ENCODE measurements at places on chromosomes 5 and 9.

DNA sequence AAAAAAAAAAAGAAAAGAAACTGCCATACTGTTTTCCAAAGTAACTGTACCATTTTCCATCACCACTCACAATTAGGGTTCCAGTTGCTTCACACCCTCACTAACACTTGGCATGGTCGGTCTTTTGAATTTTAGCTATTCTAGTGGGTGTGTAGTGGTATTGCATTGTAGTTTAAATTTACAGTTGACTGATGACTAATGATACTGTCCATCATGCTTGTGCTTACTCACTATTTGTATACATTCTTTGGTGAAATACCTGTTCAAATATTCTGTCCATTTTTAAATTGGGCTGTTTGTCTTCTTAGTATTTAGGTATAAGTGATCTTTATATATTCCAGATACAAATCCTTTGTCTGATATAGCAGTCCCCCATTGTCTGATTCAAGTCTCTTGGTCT, 36.2 kb upstream of the ZNF169 start:
- DNase-seq, result peak; percentile 20

DNA sequence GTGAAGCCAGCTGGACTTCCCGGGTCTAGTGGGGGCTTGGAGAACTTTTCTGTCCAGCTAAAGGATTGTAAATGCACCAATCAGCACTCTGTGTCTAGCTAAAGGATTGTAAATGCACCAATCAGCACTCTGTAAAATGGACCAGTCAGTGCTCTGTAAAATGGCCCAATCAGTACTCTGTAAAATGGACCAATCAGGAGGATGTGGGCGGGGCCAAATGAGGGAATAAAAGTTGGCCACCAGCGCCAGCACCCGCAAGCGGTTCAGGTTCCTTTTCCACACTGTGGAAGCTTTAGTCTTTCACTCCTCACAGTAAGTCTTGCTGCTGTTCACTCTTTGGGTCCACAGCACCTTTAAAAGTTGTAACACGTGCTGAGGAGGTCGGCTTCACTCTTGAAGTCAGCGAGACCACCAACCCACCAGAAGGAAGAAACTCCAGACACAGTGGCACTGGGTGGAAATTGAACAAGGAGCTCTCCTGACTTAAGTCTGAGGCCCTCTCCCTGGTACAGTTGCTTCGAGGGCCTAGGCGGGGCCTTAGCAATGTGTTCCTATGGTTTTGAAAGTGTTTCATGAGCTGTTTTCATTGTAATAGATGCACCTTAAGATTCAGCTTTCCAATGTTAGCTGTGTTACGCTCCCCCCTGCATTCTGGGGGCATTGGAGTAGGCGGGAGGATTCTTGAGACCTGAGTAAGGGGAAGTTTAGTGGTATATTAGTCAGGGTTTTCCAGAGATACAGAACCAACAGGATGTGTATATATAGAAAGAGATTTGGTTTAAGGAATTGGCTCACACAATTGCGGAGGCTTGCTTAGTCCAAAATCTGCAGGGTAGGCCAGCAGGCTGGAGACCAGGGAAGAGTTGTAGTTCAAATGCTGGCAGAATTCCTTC, 21.5 kb upstream of the MYO10 start:
- DNase-seq, result peak; percentile 94

DNA sequence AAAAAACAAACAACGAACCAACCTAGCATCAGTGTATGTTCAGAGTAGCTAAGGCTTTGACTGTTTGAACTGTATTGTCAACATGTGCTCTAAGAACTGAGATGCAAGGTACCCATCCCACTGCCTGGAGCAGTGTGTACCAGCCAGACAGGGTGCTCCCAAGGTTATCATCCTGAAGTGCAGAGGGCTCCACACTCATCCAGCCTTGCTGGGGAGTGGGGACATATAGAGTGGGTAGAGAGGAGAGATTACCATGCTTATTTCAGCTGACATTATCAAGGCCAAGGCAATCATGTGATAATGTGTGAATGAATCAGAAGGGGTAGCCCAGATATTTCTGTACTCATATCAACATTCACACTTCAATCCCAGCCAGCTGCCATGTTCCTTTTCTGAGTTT, 68.7 kb upstream of the ZNF622 start:
- no peak for DNase-seq

- DNase-seq, result no peak
These were observed 999.8 kb downstream of the NR2F1-AS1 start for GRCh38 chr5:92581249-92581648.

- no peak for DNase-seq
These were observed 1.8 kb downstream of the SCAMP1 start for GRCh38 chr5:78362220-78362619.

DNA sequence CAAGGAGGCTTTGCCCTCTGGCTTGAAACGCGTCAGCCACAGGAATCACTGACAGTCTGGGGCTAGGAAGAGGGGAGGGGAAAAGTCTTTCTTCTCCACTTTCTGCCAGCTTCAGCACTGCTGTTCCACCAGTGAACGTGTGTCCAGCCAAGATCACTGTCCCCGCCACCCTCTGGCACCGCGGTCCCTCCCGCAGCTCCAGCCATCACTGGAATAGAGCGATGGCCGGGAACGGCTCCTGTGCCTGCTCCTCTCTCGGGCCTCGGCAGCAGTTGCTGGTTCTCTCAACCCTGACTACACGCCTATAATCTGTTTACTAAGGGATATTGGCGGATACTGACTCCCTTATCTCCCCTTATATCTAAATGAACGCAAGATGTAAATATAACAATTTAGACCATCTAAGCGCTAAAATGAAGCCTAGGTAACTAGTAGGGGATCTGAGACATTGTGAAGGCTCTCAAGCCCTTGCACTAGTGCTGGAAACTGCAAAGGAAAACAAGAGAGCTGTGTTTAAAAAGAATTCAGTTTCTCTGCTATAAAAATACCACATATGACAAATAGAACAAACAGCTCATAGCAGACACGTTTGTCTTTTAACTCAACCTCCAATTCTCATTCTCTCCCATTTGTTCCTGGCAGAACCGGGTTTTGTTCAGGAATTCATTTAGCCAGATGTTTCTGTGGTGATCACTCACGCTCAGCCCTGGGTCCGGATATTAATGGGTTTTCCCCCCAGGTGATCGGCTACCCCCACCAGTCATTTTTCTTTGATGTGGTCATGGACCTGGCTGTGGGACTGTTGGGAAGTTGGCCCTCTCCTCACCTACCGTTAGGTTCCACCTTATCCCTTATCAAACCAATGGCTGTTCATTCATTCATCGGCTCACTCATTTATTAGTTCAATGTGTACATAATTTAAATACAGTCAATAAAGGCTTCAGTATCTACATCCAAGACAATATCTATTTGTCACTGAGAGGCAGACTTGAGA, 149.8 kb downstream of the MED10 start:
- DNase-seq, result no peak

- DNase-seq, result no peak
These were observed 88.9 kb downstream of the EBF1 start for GRCh38 chr5:159010661-159011442.

- no peak for DNase-seq
These were observed 12.8 kb upstream of the NDFIP1 start for GRCh38 chr5:142095651-142096330.

- DNase-seq, result peak; percentile 74
These were observed 84.1 kb upstream of the MEGF10 start for GRCh38 chr5:127206320-127207113.

- no peak for DNase-seq
These were observed 65.1 kb upstream of the IL33 start for GRCh38 chr9:6150483-6150882.

- DNase-seq, result peak; percentile 34
These were observed 182.8 kb upstream of the SLC27A6 start for GRCh38 chr5:128782446-128782845.

GRCh38 chr5:96716007-96716406, 53.8 kb downstream of the CAST start:
- no peak for DNase-seq

- DNase-seq, result no peak
These were observed 87.2 kb upstream of the IRX1 start for GRCh38 chr5:3508395-3508794.

DNA sequence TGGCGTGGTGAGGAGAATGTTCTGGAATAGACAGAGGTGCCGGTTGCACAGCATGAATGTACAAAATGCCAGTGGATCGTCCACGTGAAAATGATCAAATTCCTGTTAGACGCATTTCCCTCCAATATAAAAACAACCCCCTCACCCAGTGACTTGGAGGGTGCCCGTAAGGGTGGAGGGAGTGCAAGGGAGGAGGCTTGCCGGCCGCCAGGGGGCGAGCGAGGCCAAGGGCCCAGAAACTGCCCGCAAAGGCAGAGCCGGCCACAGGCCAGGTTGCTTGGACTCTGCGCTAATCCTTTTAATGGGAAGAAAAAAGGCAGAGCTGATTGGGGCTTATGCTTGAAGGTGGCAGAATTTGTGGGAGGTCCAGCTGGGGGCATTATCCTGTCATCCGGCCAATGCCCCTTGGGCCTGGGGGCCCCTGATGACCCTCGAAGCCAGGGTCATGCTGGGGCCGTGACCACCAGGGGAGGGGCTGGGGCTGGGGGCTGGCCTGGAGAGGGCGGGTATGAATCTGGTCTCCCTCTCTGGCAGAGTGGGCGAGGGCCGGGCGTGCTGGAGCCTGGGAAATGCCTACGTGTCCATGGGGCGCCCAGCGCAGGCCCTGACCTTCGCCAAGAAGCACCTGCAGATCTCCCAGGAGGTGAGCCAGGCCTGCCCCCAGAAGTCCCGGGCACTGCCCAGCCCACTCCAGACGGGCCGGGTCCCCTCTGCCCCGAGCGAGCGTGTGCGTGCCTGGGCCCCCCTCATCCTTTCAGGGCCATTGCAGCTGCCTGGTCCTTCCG, 12.0 kb downstream of the GPSM1 start:
- DNase-seq, result peak; percentile 35

DNA sequence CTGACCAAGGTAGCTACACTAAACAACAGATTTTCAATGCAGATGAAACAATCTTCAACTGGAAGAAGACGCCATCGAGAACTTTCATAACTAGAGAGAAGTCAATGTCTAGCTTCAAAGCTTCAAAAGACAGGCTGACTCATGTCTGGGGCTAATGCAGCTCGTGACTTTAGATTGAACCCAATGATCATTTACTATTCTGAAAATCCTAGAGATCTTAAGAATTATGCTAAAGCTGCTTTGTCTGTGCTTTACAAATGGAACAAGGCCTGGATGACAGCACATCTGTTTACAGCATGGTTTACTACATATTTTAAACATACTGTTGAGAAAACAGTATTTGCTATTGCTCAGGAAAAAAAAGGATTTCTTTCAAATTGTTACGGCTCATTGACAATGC, 54.9 kb downstream of the RICTOR start:
- DNase-seq, result no peak

- DNase-seq, result no peak
These were observed 124.8 kb downstream of the RANBP17 start for GRCh38 chr5:170986598-170986997.

- DNase-seq, result no peak
These were observed 287.3 kb downstream of the EBF1 start for GRCh38 chr5:158812408-158812807.

GRCh38 chr9:130331573-130331972, 66.0 kb downstream of the HMCN2 start:
- DNase-seq, result peak; percentile 50

- DNase-seq, result no peak
These were observed 55.3 kb upstream of the FSD1L start for GRCh38 chr9:105392531-105392930.

GRCh38 chr5:44665101-44665701, 143.5 kb upstream of the MRPS30 start:
- DNase-seq, result peak; percentile 7

GRCh38 chr5:170541146-170541769, 37.4 kb downstream of the KCNIP1 start:
- no peak for DNase-seq

GRCh38 chr9:137381501-137382443, 41.2 kb downstream of the EXD3 start:
- no peak for DNase-seq

GRCh38 chr5:41863871-41864486, 6.2 kb downstream of the OXCT1 start:
- no peak for DNase-seq

DNA sequence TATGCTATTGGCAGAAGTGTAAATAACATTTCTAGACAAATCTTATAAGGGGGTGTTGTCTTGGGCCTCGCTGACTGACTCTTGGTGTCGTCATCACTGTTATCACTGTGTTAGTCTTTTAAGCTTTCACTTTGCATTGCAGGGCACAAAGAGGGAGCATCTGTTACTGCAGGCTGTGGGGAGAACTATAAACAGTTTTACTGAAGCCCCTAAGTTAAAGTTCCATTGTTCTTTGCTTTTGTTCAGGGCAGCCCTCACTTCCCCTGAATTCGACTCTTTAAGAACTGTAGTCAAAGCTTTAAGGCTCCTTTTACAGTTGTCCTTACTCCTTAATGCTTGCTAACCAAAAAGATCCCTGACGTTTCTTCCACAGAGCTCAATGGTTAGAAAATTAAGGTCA, 605.0 kb downstream of the RAB3C start:
- no peak for DNase-seq

DNA sequence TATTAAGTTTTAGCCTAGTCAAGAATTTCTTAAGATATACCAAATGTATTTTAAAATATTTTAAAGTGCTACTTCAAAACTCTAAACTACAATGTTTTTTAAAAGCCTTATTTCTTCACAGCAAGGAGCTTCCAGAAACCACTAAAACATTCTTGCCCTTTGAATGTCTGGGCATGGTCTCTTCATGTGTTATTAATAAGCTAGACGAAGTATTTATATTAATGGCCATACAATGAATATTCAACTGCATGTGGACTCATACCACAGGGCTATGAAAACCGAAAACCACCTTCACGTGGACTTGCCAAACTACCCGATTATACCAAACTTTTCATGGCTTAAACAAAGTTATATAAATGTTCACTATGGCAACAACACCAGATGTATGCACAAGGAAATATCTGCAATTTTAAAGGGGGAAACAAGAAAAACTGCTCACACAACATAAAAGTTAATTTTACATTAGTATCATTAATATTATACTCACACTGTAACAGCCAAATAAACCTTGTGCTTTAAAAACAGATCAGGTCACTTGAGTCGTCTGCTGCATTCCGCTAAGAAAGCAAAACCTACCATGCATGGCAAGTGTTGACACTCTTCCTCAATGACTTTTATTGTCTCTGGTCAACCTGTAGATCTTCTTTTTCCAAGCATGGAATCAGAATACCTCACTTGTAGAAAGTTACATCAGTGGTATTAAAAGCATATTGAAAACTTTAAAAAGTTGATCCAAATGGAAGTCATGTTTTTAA, 246.3 kb downstream of the BNC2 start:
- DNase-seq, result no peak

DNA sequence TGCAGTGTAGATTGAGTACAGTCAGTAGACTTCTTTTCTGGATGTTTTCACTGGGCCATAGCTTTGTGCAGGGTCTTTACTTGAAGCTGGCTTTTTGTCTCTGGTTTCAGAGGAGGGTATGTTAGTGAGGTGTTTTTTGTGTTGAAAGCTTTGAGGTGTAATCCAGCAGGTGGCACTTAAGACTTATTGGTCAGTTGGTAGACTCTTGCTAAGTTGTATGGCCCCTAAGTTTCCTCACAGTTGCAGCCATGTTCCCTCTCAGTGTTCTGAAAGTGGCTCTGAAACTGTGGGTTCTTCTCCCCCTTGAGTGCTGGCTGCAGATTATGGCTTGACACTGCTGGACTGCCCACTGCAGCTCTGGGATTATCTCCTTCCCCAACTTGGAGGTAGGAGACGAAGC, 55.7 kb upstream of the SLC44A1 start:
- DNase-seq, result no peak

- DNase-seq, result no peak
These were observed 180.6 kb downstream of the GABRG2 start for GRCh38 chr5:162248107-162248713.

GRCh38 chr9:114937516-114937915, 7.1 kb upstream of the TNFSF8 start:
- DNase-seq, result no peak

- DNase-seq, result no peak
These were observed 104.0 kb upstream of the BOD1 start for GRCh38 chr5:173720286-173720952.

Measured in NCI-H226 (cell line).